Pulmonary artery endothelial cell (primary cell): ENCODE measurements at places on chromosomes 4 and X. TPM values are rescaled to one million over a fixed set of nuclear protein-coding genes. Genes with fewer than 3 reads are reported as not detected.

The FAM133A gene
- not detected in 2 replicates for total RNA-seq

GRCh38 chr4:78566834-78567499 lies 15.4 kb downstream of the ANXA3 start:
- no peak for DNase-seq

- no peak for DNase-seq
These were observed 104.9 kb downstream of the FAM53A start for GRCh38 chr4:1579001-1579900.

- DNase-seq, result no peak
These were observed 35.5 kb downstream of the PLAC1 start for GRCh38 chrX:134622813-134623185.

- DNase-seq, result no peak
These were observed 174.4 kb upstream of the FGF13 start for GRCh38 chrX:138885886-138886285.

DNA sequence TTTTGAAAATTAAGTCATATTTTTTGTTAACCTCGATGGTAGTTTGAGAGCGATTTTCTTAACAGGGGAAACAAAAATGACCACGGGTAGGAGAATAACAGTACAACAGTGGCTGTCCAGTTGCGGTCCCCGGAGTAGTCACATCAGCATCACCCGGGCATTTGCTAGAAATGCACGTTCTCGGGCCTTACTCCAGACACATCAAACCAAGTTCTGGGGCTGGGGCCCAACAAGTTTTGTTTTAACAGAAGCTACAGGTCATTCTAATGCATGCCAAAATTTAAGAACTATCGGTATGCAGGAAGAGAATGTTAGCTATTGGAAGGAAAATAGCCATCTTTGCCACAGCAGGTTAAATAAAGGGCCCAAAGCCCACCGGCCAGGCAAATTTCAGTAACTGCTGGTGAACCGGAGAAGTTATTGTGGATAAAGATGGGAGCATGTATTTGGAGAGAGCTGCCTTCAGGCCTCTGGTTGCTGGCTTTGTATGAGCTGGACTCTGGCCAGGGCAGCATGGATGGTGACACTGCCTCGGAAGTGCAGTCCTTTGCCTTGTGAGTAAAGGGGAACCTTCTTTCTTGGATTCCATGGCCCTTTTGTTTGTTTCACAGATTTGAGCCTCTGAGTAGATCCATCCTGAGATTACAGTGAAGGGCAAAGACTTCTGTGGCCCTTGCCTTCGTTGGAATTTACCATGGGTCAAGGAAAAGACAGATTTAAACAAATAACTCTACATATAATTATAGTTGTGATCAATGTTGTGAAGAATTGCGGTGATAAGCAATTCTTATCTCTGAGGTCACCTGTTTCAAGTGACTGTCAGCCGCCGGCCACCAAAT lies 62.1 kb downstream of the TBC1D14 start:
- no peak for DNase-seq

The PPM1K gene
- 9.0 and 13.3 TPM in 2 replicates for total RNA-seq

GRCh38 chrX:5528057-5528456 lies 700.6 kb downstream of the NLGN4X start:
- DNase-seq, result no peak

GRCh38 chr4:128346054-128346716 lies 58.6 kb upstream of the PGRMC2 start:
- DNase-seq, result no peak
